ENCODE measurements at places on chromosomes 16 and 17. TPM values are rescaled to one million over a fixed set of nuclear protein-coding genes. Genes with fewer than 3 reads are reported as not detected.
A peak's percentile ranks its signal among the peaks of the same experiment; 100 is the strongest.

DNA sequence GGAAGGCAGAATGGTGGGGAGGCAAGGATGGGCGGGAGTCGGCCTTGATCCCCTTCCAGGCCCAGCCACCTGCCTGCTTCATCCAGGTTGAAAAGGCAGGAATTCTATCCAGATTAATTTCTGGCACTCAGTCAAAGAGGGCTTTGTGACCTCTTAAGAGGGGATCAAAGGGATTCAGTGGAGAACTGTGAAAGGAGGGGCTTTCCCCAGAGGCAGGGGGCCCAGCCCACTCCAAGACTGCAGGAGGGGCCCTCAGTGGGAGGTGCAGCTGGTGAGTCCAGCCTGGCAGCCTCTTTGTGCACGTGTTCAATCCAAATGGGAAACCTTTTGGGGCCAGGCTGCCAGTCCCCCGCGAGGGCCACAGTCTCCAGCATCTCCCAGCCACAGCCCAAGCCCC is 148.5 kb upstream of the PLCG2 start:
- DNase-seq: no peak

- no peak for DNase-seq
Observed at GRCh38 chr17:60305141-60305540, 86.8 kb downstream of the USP32 start.

KRTAP17-1 gene
- not detected for total RNA-seq

GRCh38 chr17:49069585-49070273 is 62.8 kb upstream of the B4GALNT2 start:
- DNase-seq: no peak

SOST gene
- not detected for total RNA-seq

NPIPB9 gene
- 8.1 TPM for total RNA-seq

GRCh38 chr17:57080718-57081117 is 4.3 kb upstream of the AKAP1 start:
- DNase-seq: no peak

GRCh38 chr16:81623365-81624102 is 155.6 kb upstream of the PLCG2 start:
- DNase-seq: no peak

GRCh38 chr17:55852734-55853133 is 101.9 kb downstream of the PCTP start:
- DNase-seq: no peak

PIK3R5 gene
- total RNA-seq: 1.2 TPM

DNA sequence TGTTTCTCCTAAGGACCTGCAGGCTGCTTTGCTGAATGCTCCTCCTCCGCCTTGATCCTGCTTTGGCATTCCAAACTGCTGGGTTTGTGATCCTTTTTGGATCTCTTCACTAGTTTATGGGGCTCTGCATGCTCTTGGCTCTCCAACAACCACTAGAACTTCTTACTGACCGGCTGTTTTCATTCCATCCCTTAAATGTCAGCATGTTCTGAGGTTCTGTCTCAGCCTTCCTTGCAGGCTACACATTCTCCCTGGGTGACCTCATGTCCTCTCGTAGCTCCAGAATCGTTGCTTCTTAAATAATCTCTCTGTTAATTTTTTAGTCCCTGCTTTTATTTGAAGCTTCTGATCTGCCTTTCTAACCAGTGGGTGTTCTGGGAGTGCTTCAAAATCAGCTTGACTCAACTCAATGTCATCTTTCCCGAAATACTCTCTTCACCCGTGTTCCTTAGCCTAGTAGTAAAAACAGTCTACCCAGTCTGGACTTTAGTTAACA is 119.0 kb upstream of the HS3ST2 start:
- no peak for DNase-seq

NPIPA5 gene
- total RNA-seq: 1.3 TPM

DNA sequence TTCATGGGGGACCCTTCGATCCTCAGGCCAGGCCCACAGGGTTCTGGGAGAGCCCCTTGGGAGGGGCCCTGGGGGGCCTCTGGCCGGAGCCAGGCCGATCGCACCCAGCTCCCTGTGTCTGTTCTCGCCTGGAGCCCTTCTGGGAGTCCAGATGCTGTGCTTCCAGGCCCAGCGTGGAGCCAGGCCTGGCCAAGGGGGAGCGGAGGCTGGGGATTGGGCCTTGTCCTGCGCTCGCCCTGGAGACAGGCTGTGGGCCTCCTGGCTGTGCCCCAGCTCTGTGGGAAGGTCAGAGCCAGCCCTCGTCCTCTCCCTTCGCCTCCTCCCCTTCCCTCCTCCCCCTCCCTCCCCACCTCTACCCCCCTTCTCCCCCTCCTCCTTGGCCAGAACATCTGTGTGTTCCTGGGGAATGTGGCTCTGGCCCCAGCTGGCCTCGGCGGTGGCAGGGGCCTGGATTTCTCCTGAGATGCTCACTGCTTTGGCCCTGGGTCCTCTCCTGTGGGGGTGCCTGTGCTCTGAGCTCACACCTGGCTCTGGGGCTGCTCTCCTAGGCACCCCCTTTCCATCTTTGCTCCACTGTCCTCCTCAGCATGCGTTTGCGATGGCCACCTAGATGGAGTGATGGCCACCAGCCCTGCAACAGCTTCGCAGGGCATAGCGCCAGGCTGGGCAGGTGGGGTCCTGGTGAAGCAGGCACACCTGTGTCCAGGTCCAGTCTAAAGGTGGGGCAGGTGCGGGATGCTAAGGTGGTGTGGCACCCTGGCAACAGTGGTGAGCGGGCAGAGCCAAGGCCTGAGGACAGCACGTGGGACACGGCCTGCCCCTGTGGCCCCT is 90.6 kb upstream of the CIBAR2 start:
- peak; percentile 49 for DNase-seq

DNA sequence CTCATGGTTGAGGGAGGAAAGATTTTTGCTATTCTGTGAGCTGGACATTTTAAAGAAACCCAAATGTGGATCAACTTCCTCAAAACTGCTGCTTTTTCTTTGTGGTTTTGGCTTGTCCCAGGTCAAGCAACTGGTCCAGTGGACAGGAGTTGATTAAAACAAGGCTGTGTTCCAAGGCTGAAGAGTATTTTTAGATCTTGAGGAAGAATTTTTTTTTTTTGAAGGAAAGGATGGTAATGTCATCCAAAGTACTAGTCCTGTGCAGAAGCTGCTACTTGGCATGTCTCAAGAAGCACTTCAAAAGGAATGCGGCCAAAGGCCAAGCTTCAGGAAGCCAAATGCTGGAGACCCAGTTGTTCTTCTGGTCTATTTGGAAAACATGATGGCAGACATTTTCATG is 8.0 kb upstream of the MYH2 start:
- no peak for DNase-seq

Data from cerebellum (tissue), 4 donors.